EL (cell line): ENCODE measurements at places on chromosomes 6 and 20.

- no peak for DNase-seq
These were observed 9.4 kb downstream of the HM13 start for GRCh38 chr20:31523361-31524283.

DNA sequence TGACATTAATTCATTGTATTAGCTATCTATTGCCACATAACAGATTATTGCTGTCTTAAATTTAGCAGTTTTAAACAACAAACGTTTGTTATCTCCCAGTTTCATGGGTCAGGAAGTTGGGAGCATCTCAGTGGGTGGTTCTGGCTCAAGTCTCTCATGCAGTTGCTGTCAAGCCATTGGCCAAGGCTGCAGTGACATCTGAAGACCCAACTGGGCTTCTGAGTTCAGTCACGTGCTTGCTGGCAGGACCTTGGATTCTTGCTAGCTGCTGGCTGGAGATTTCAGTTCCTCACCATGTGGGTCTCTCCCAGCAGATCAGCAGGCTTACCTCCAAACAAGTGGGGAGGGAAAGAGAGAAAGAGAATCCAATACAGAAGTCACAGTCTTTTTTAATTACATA, 152.6 kb upstream of the EXOC2 start:
- DNase-seq = no peak

DNA sequence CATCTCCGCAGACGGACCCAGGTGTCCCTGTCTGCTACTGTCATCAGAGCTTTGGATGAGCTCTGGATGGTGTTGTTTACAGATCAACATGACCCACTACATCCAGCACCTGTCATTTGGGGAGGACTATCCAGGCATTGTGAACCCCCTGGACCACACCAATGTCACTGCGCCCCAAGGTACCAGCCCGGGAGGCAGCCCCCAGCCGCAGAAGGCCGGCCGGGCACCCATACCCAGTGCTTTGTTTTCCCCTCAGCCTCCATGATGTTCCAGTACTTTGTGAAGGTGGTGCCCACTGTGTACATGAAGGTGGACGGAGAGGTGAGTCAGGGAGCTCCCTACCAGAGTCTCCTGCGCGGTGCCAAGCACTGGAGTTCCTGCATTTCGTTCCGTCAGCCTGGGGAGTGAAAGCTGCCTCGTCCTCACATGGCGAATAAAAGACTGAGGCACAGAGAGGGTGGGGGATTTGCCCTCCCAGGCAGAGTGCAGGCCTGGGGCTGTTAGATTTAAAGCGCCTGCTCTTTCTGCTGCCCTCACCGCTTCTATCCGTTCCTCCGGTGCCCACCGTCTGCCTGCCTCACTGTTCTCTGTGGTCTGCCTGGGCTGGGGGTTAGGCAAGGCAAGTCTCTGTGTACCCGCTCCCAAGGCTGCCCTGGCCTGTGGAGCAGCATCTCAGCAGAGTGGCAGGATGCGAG, 14.2 kb downstream of the ERGIC3 start:
- no peak for DNase-seq

GRCh38 chr20:41617059-41617901, 897 bp downstream of the CHD6 start:
- DNase-seq = peak; percentile 47

DNA sequence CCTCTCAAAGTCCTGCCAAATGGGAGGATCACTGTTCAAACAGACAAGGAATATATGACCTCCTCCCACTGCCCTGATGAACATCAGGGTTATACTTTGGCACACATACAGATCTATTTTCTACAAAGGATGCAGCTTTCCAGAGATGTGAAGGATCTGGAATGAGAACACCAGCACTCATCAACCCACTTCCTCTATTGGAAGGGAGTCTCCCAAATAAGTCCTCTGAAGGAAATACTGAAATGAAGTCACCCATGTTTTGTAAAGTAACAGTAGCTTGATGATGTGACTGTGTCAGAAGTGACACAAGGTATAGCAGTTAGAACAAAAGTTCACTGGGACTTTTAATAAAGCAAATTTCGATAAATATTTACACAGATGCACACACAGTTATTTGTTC, 104.9 kb downstream of the OGFRL1 start:
- peak; percentile 69 for DNase-seq

GRCh38 chr6:45215759-45216158, 112.4 kb upstream of the RUNX2 start:
- no peak for DNase-seq

DNA sequence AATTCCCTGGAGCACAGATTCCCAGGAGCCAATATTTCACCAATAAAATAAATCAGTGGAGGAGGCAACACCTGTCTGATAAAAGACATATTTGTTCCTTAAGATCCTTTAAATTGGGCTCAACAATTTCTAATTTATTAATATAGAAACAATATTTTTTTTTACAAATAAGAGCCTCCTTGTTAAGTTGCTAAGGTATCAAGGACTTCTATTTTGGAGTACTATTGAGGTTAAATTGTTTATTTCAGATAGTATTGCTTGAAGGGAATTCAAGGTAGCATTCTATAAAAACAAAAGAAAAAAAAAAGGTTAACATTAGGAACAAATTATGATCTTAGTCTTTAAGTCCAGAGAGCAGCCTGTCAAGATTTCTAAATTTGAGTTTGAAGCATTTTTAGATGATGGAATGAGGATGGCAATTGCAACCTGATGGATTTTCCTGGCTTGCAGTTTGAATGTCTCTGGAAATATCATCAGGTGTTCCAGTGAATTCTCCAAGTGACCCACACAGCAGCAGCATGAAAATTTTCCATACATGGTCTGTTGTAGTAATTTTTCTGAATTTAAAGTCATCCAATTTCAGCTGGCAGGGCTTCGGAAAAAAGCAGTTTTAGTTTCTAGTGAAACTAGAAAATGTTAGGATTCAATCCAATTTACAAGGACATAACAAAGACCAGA, 19.3 kb upstream of the NCR2 start:
- no peak for DNase-seq

DNA sequence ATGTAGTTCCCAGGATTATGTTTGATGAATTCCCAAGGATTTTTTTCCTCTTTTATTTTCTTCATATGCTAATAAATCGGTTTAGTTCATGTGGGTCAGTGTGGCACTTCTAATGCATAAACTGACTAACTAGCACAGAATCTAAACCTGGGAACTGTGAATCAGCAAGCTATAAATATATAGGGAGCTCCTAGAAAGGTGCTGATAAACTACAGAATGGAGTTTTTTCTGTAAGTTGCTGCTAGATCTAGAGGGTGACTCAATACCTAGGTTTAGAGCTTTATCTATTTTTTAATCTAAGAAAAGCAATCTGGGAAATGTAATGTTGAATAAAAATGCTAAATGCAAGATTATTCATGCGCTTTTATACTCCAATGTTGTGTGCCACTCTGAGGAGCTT, 118.8 kb upstream of the PTCHD4 start:
- DNase-seq = peak; percentile 2

DNA sequence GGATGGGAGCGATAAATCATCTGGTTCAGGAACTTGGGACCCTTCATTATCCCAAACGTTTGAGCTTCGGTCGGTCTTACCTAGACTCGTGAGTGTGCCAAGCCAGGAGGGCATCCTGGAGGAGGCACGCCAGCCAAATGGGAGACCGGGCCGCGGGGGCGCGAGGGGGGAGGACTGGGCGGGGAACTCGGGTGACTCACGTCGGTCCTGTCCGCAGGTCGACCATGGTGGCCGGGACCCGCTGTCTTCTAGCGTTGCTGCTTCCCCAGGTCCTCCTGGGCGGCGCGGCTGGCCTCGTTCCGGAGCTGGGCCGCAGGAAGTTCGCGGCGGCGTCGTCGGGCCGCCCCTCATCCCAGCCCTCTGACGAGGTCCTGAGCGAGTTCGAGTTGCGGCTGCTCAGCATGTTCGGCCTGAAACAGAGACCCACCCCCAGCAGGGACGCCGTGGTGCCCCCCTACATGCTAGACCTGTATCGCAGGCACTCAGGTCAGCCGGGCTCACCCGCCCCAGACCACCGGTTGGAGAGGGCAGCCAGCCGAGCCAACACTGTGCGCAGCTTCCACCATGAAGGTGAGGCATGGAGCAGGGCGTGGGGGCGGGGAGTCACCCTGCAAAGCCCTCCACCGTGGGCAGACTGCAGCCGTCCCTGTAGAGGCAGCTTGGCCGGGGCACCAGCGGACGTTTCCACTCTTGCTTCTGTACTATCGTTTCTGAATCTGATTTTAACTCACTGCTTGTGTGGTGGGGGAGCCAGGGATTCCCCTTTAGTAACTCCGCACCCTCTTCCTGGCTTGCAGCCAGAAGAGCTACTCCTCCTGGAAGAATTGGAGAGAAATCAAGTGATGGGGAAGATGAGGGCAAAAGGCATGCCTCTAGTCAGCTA, 2.7 kb downstream of the BMP2 start:
- DNase-seq = no peak

DNA sequence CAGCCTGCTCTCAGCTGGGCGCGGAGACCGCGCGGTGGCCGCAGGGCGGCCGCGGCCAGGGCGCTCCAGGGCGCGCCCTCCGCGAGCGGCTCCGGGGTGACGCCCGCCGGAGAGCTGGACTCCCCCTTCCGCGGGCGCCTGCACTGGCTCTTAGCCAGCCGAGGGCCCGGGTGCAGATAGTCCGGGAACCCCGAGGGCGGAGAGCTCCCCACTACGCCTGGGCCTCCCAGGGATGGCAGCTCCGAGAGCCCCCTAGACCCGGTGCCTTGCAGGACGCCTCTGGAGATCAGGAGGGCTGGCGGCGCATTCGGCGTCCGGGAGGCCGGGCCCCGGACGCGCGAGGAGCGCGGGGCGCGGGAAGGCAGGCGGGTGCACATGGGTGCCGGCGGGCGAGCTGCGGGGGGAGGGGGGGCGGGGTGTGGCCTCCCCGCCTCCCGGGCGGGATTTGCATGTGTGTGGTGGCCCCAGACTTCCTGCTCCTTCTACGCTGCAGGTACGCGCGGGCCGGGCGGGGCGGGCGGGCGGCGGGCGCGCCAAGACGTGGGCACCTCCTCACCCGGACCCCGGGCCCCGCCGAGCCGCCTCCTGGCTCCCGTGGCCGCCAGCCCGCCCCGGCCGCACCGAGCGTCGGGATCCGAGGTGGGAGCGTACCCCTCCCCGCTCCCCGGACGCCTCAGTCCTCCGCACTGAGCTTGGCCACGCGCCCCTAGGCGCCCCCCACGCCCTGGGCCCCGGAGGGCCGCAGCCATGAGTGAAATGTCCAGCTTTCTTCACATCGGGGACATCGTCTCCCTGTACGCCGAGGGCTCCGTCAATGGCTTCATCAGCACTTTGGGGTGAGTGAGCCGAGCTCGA, at the start of gene ITPR3:
TSS of gene ITPR3 (plus strand) at position 467 of the 855 bp plus-strand sequence. CDS start at position 748, 281 bp downstream.
- DNase-seq = peak; percentile 72

GRCh38 chr6:138765896-138766655, 7.5 kb upstream of the CCDC28A start:
- peak; percentile 26 for DNase-seq
